Sigmoid colon (tissue), 7 donors: ENCODE measurements at places on chromosomes 5 and 9.

DNA sequence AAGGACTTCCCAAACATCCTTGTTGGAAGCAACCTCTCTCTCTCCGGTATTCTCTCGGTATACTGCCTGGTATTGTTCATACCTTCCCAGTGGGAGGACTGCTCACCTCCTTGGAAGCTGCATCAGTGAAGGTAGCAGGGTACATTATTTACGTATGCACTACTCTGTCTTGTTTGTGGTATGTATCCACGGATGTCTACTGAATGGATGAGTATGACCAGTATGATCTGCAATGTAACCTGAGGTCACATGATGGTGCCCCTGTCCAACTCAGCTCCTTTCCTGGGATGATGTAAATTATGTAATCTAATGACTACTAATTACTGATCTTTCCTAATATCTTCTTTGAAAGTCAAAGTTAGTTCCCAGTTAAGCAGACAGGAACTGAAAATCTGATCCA is 32.1 kb downstream of the CEMIP2 start:
- H3K27ac ChIP-seq: no peak overlapping the region
- no peaks in the 10 kb centered on the region for H3K27me3 ChIP-seq
- H3K4me1 ChIP-seq: no peaks in the 10 kb centered on the region
- no peaks in the 10 kb centered on the region for H3K36me3 ChIP-seq
- DNase-seq: no peak

- no peak overlapping the region for H3K27ac ChIP-seq
- no peaks in the 10 kb centered on the region for H3K27me3 ChIP-seq
- H3K4me1 ChIP-seq: no peaks in the 10 kb centered on the region
These were observed 43.7 kb upstream of the TMEM252 start for GRCh38 chr9:68584189-68585033.

- DNase-seq: no peak
- H3K36me3 ChIP-seq: no peaks in the 10 kb centered on the region
- no peak overlapping the region for H3K27ac ChIP-seq
These were observed 64.1 kb upstream of the SPOCK1 start for GRCh38 chr5:137563301-137563645.

GRCh38 chr5:55994495-55994997 is at the start of gene IL6ST:
Gene IL6ST, minus strand, starts transcription at chr5:55994963. Its CDS starts 18,685 bp downstream, at chr5:55976278.
- H3K4me3 ChIP-seq: peak within 1 kb of the TSS; percentile 63
- H3K27me3 ChIP-seq: no peaks in the 10 kb centered on the region
- H3K36me3 ChIP-seq: no peaks in the 10 kb centered on the region
- H3K4me1 ChIP-seq: no peaks in the 10 kb centered on the region
- H3K27ac ChIP-seq: peak within 1 kb of the TSS; percentile 100

DNA sequence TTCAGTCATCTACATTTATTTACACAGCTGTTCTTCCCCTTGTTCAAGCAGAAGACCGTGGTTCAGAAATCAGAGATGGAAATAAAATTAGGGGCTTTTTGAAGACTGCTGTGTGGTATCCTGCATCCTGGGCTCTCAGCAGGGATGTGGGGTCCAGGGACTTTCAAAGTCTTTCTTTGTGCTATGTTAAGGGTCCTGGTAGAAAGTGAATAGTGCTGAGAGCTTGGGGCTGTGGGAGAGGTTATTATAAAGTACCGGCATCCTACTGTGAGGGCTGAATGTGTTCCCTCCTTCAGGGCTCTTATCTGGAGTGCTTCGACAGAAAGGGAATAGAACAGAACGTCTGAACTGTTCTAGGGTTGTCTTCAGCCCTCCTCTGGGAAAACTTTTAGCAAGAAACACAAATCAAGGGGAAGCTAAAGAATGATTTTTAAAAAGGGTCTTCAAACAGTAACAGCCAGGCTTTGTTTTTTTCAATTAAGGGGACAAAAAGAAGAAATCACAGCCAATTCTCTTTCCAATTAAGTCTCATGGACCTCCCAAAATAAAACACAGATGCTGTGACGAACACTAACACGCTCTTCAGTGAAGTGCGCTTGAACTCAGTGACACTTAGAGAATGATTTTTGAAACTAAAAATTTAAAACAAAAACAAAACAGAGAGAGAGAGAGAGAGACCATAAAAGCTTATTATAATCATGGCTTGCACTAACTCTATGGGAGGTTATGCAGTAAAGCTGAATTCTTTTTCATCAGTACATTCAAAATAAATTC is 15.7 kb upstream of the SLC1A3 start:
- no peaks in the 10 kb centered on the region for H3K4me1 ChIP-seq
- no peak overlapping the region for H3K27ac ChIP-seq
- no peaks in the 10 kb centered on the region for H3K36me3 ChIP-seq
- no peak for DNase-seq
- no peak overlapping the region for H3K4me3 ChIP-seq
- H3K27me3 ChIP-seq: no peaks in the 10 kb centered on the region
